ENCODE measurements at places on chromosomes 12 and 14.

- no peak for DNase-seq
These were observed 16.0 kb upstream of the RNASE10 start for GRCh38 chr14:20489093-20489994.

DNA sequence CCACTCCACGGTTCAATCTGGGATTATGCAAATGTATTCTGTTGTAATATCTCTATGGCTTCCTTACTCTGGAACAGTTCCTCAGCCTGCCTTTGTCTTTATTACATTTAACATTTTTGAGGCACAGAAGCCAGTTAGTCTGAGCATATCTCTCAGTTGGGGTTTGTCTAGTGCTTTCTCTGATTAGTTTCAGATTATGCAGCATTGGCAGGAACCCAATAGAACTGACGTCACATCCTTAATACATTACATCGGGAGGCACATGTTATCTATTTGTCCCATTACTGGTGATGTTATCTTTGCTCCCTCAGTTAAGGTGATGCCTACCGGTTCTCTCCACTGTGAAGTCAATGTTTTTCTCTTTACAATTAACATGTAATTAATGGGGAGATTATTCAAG lies 62.4 kb downstream of the PPM1A start:
- no peak for DNase-seq

DNA sequence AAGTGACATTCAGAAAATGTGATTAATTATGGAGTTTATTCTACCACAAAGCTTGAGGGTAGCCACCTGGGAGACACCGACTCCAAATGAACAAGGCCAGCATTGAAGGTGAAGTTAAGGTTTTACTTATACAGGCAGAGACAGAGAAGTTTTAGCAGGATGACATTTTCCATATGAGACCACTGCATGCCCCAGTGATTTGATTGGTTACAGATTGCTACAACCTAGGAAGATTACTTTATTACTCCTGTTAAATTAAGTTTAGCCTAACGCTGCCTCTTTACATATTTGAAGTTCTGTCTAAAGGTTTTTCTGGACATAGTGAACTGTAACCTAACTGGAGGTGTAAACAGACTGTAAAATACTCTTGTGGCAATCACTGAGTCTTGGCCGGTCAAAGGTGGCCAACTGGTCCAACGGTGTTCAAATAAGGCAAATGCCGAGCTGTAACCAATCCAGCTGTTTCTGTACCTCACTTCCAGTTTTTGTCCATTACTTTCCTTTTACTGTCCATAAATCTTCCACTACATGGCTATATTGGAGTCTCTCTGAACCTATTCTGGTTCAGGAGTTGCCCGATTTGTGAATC lies 57.2 kb downstream of the RIN3 start:
- no peak for DNase-seq

DNA sequence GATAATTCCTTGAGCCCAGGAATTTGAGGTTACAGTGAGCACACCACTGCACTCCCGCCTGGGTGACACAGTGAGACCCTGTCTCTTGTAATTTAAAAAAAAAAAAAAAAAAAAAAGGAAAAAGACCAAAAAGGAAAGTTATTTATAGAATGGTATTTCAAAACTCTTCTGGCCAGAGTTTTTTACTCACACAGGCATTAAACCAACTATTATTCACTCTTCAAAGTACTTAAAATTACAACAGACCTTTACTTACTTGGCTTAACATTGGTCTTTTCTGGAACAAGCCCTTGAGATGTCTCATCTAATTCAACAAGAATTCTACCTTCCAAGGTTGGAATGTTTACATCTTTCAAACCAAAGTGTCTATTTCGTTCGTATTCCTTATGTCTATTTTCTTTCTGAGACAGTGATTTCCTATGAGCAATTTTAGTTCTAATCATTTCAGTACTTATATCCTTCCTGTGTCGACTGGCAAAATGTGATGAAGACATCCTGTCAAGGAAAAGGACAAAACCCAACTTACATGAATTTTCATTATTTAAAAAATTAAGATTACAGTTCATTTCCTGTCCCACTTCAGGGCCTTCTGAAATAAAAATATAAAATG lies 2.6 kb downstream of the DLGAP5 start:
- DNase-seq: no peak

- no peak for DNase-seq
These were observed 193.6 kb upstream of the GARIN6 start for GRCh38 chr12:99453836-99454538.

GRCh38 chr14:40004871-40005500 lies 572.8 kb upstream of the FBXO33 start:
- DNase-seq: no peak

- DNase-seq: no peak
These were observed 434.6 kb upstream of the RGS6 start for GRCh38 chr14:71497645-71498086.

GRCh38 chr12:121786440-121786825 lies 7.1 kb downstream of the RHOF start:
- no peak for DNase-seq

GRCh38 chr14:21300892-21301291 lies 21.0 kb downstream of the RPGRIP1 start:
- no peak for DNase-seq

- DNase-seq: no peak
These were observed 8.6 kb downstream of the GIT2 start for GRCh38 chr12:109987615-109988014.

DNA sequence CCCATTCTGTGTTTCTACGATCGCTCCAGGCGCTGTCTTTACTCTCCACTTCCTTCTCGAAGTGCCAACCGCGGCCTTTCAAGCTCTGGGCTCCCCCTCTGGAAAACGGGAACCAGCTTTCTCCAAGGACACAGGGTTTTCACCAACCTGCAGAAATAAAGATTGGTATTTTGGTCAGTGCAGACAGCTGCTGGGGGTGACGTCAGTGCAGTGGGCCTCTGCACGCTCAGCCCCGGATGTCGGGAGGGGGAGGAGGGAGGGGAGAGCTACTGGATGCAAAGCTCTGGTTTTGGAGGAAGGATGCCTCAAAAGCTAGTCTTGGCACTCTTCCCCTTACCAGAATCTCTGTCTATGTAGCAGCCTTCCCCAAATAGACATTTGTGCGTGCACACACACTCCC lies 19.9 kb downstream of the HRK start:
- peak; percentile 29 for DNase-seq

GRCh38 chr12:48795550-48796455 lies 6.9 kb upstream of the ADCY6 start:
- DNase-seq: peak; percentile 41

DNA sequence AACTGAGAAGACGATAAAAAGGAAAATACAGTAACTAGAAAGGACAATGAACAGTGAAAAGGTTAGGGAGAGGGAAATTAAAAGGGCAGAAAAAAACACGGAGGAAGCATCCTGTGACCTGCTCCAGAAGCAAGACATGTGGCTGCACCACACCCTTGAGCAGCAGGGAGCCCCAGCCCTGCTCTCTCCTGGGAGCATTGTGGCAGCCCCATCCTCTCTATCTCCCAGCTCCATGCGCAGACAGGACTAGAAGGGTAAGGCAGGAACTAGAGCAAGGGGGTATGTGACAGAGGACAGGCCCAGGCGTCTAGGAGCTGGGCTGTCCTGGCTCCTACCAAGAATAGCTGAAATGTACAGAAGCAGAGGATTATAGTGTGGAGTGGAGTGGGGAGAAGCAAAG lies 38.6 kb upstream of the SMUG1 start:
- DNase-seq: no peak

DNA sequence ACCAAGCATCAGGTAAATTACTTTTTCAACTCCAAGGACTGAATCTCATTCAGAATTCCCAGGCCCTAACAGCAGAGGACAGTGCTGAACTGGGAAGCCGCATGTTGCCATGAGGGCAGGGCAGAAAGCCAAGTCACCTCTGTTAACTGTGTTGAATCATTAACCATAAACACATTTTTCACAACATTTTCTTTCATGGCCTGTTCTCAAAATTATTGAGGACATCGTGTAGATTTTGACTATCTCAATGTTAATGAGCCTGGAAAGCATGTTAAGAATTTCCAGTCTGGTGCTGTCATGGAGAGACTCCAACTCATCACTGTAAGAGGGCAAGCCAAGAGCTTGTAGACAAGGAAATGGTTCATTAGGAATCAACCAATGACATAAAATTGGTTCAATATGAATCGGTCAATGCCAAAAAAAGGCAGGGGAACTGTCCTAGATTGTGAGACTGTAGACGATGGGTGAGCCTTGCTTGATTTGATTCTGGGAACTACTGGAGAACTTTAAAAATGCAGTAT lies 33.7 kb downstream of the CPM start:
- DNase-seq: no peak

DNA sequence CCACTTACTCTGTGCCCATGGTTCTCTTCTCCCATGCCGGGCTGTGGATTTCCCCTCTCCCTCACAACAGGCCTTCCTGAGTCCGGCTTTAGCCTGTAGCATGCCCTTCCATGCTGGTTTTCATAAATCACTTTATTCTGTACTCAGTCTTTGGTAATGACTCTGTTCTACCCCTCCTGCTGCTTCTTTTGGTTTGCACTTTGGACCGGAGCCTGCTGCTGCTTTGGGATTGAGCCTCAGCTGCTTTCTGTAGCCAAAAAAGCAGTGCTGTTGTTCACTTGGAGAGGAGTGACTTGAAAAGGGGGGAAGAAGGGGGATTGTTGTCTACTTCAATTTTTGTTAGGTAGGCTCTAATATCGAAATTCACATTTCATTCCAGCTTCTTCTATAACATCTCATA lies 8.5 kb upstream of the SLC6A13 start:
- DNase-seq: no peak

DNA sequence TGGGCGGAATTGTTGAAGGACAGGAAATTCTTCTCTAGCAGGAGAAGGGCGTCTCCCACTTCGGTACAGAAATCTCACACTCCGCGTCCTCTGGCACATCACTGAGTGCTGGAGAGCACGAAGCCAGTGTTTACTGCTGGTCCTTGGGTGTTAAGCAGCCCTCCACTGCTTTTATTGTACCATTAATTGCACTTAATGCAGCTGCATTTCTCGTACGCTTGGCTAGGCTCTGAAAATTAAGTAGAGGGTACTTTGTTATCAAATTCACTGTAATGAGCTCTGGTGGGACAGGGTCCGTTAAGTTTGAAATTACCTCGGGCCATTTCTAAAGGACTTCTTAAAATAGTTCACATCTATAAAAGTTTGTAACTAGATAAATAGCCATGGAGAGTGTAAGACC lies 411.2 kb downstream of the NPAS3 start:
- DNase-seq: no peak

- no peak for DNase-seq
These were observed 215.3 kb downstream of the CHST11 start for GRCh38 chr12:104672096-104672445.

- no peak for DNase-seq
These were observed 404.3 kb downstream of the NPAS3 start for GRCh38 chr14:33343016-33343415.

- no peak for DNase-seq
These were observed 110.5 kb downstream of the GPR135 start for GRCh38 chr14:59354666-59355065.

Data from anterior cingulate cortex (tissue), 58 donors.